ENCODE measurements at places on chromosomes 11 and 22. TPM values are rescaled to one million over a fixed set of nuclear protein-coding genes. Genes with fewer than 3 reads are reported as not detected.

GLYAT gene
- total RNA-seq = not detected

MEI1 gene
- total RNA-seq = 4.3 TPM

RIC3 gene
- 12.7 TPM for total RNA-seq

BRSK2 gene
- 0.62 TPM for total RNA-seq

RNH1 gene
- 237 TPM for total RNA-seq

DEFB131B gene
- total RNA-seq = not detected

OR51E2 gene
- total RNA-seq = not detected

BACE1 gene
- 28.4 TPM for total RNA-seq

TECTA gene
- 0.59 TPM for total RNA-seq

DNA sequence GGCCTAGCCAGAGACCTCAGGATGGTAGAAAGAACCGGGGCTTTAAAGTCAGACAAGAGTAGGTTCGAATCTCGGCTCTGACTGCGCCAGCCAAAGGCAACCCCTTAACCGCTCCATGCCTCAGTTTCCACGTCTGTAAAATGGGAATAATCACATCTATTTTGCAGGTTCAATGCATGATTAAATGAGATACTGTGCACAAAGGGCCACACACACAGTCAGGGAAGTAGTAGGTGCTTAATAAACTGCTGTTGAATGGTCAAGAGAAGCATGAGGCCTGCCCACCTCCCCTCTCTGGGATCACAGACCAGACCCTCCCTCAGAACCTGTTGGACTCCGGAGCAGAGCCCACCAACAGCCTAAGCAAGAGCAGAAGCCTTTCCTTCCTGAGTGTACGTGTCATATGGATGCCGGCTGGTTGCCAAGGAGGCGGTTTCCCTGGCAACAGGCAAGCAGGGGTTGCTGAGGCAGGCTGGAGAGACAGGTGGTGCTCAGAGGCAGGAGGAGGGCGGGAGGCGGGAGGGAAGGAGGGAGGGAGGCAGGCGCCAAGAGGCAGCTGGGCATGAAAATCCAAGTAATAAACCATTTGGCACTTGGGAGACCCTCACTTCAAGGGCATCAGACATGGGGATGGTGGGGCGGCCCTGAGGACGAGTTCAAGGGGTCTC lies 43.9 kb downstream of the NFAM1 start:
- DNase-seq = no peak

DNA sequence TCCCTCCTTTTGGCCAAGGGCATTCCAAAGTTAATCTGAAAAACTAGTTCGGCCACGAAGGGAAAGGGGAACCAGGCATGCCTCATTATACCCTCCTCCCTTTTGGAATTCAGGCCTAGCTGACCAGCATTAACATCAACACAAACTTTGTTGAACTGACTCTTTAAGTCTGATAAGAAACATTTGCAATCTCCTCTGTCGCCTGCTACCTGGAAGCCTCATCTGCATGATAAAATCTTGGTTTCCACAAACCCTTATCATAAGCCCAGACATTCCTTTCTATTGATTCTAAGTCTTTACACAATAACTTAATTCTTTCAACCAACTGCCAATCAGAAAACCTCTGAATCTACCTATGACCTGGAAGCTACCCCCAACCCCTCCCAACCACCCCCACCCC lies 11.4 kb downstream of the POGLUT3 start:
- DNase-seq = no peak

- DNase-seq = no peak
Observed at GRCh38 chr22:17827466-17827865, 53.2 kb upstream of the BID start.

- DNase-seq = no peak
Observed at GRCh38 chr22:25876871-25877270, 134.9 kb downstream of the MYO18B start.

- no peak for DNase-seq
Observed at GRCh38 chr11:115065830-115066664, 387.7 kb downstream of the NXPE2 start.

- DNase-seq = no peak
Observed at GRCh38 chr11:70124321-70125000, 46.3 kb downstream of the ANO1 start.

GRCh38 chr11:35380603-35381002 lies 38.8 kb downstream of the SLC1A2 start:
- no peak for DNase-seq

DNA sequence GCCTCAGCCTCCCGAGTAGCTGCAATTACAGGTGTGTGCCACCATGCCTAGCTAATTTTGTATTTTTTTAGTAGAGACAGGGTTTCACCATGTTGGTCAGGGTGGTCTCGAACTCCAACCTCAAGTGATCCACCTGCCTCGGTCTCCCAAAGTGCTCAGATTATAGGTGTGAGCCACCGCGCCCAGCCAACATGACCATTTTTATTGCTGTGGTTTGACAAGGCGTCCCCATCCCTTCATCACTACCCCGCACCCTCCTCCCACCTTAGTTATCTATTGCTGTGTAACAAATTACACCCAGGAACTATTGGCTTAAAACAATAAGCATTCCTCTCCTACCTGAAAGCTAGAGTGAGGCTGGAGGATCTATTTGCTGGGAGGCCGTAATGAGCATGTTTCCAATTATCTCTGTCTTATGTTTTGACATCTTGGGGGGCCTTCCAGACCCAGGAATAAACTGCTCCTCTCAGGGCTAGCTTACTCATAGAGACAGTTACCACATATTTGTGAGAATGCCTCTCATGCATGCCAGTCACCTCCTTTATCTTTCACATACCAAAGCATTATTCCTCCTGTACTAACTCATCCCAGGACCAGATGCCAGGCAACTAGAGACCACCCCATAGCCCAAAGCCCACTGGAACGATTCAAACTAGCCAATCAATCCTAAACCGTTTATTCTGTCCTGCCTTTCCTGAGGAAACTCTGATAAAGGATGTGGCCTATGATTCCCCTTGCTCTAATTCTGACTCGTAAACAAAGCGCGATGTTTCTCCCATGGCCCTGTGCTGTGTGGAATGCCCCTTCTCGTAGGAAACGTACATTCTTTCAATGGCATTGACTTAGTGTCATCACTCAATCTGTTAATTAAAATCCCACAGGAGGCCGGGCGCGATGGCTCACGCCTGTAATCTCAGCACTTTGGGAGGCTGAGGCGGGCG lies 19.4 kb downstream of the SNU13 start:
- DNase-seq = no peak

GRCh38 chr11:104098132-104098531 lies 61.7 kb downstream of the DDI1 start:
- DNase-seq = no peak

DNA sequence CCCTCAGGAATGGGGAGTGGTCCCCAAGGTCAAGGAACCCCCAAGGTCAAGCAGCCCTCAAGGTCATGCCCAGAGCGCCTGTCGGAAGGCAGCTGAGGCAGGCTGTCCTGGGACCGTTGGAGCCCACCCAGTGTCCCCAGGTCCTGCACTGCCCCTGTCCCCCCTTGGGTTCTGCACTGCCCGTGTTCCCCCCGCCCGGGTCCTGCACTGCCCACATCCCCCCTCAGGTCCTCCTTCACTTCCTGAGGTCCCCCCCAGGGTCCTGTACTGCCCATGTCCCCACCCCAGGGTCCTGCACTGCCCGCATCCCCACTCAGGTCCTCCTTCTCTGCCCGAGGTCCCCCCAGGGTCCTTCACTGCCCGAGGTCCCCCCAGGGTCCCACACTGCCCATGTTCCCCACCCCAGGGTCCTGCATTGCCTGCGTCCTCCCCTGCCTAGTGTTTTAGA lies 1073.0 kb downstream of the BRD1 start:
- DNase-seq = peak; percentile 24

- no peak for DNase-seq
Observed at GRCh38 chr22:37907036-37907954, 1.2 kb downstream of the MICALL1 start.

- peak; percentile 76 for DNase-seq
Observed at GRCh38 chr22:25235547-25236290, 16.3 kb downstream of the CRYBB2 start.

GRCh38 chr11:70741085-70741484 lies 342.8 kb downstream of the CTTN start:
- no peak for DNase-seq

DNA sequence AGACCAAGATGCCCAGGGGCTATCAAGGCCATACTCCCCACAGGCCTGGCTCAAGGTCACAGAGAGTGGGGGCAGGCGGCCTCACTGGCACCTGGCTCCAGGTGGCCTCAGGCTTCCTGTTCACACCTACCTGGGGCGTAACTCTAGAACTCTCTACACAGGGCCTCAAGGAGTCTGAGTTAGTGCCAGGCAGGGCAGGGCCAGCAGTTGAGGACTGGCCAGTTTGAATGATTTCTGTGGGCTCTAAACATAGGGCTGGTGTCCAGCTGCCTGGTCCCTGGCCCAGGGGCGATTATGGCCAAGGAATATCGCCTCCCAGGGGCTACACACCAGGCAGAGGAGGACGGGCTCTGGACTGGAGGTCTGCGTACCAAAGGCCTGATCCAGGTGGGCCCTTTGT lies 79.2 kb downstream of the WNT7B start:
- peak; percentile 34 for DNase-seq

- no peak for DNase-seq
Observed at GRCh38 chr22:25566898-25567235, 2.4 kb downstream of the GRK3 start.

DNA sequence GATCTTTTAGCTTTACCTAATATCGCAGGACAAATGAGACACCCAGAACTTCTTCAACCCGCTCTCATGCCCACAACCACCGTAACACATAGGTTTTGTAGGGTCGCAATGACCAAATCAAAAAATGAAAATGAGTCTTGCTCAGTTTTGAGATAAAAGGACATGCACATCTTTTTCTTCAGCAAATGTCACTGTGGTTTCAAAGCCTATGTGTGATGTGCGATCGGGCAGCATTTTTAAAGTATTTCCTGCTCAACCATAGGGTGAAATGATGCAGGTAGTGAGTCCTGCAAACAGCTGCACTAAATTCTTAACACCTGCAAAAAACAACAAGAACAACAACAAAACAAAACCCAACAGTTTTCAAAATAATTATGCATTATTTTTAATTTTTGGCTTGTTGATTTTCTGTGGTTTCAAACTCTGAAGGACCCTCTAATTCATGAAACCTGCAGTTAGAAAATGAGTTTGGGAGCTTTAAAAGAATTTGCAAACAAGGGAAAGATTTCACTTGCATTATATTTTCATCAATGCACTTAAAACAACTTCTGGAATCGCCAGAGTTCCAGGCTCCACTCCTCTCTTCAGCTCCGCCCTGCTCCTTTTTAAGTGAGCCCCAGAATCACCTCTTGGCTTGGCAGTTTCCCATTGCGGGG lies 79.4 kb downstream of the PRR5L start:
- DNase-seq = no peak

GRCh38 chr11:109731451-109731850 lies 309.5 kb downstream of the C11orf87 start:
- DNase-seq = no peak

- DNase-seq = no peak
Observed at GRCh38 chr11:1510928-1511327, 24.3 kb upstream of the MOB2 start.

- peak; percentile 46 for DNase-seq
Observed at GRCh38 chr11:69480547-69481392, 693 bp upstream of the LINC01488 start.

- no peak for DNase-seq
Observed at GRCh38 chr11:101113540-101113939, 16.1 kb downstream of the PGR start.

- DNase-seq = no peak
Observed at GRCh38 chr11:32039149-32039548, 51.7 kb upstream of the RCN1 start.

GRCh38 chr11:95924414-95924760 lies 480 bp upstream of the MTMR2 start:
- no peak for DNase-seq

All from lower lobe of right lung (tissue), 2 donors.